ENCODE measurements at places on chromosomes 1 and 21.
A peak's percentile ranks its signal among the peaks of the same experiment; 100 is the strongest.

- DNase-seq: peak; percentile 97
Measured at GRCh38 chr1:151909167-151910149, at the start of gene THEM4. Gene THEM4 (minus strand): TSS chr1:151909511. CDS start chr1:151909458, 53 bp downstream.

- no peak for DNase-seq
Measured at GRCh38 chr1:8494681-8495080, 176.8 kb downstream of the SLC45A1 start.

- no peak for DNase-seq
Measured at GRCh38 chr1:3231826-3232225, 162.8 kb downstream of the PRDM16 start.

- no peak for DNase-seq
Measured at GRCh38 chr1:40633931-40634376, 31.5 kb downstream of the RIMS3 start.

DNA sequence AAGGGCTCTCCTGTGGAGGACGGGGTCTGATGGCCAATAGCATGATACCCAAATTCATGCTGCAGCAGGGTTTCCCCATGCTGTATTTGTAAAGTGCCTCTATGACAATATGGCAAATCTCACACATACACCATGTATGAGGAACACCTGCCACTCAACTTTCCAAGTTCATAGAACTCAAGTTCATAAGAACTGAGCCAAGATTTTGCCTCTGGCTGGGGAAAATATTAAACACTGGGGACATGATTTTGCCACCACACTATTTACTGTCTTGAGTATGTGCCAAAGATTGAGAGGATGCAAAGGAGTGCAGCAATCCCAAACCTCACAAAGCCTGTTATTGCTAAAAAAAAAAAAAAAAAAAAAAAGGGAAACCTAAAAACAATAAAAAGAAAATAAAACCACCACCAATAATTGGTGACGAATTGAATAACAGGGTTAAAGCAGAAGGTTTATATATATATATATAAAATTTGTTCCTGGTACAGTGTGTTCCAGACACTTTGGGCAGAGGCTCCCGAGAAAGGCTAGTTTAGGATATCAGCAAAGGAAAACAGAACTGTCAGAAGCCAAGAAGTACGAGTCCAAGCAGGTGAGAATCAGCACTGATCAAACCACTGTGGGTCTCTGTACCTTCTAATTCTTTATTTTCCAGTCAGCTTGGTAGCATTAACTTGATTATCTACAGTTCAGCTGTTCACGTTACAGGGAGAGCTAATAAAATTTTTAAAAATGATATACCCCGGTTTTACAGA lies 24.3 kb downstream of the ZBTB21 start:
- DNase-seq: no peak

DNA sequence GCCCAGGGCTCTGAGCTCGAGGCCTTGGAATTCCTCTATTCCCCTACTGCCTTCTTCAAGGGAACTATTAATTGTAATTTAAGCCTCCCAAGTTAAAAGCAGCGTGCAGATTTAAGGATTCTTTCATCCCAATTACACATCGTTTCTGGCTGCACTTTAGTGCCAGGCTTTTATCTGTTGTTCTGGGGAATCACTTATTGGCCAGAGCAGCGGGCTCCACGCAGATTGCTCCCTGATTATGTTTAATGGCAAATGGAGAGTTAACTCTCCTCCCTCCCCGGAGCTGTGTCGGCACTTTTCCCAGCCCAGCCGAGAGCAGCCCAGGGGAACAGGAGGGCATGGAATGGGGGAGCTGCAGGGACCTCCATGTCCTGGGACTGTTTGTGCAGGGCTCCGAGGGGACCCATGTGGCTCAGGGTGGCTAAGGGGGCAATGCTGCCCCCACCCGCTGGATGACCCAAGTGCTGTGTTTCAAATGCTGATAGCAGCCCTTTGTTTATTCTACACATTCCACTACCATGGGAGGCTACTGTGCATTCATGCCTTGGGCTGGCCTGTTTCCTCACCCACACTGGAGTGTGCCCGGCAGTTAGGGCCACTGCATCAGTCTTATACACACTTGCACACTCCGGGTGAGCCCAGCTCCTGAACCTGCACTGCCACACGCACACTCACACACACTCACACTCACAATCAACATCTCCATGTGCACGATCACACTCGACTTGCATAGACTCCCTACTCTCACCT lies 93.3 kb upstream of the POU3F1 start:
- DNase-seq: no peak

- peak; percentile 16 for DNase-seq
Measured at GRCh38 chr1:113905435-113905861, 322 bp downstream of the DCLRE1B start.

Measured in RKO (cell line).